ENCODE measurements at places on chromosomes 13 and 19. TPM values are rescaled to one million over a fixed set of nuclear protein-coding genes. Genes with fewer than 3 reads are reported as not detected.

DNA sequence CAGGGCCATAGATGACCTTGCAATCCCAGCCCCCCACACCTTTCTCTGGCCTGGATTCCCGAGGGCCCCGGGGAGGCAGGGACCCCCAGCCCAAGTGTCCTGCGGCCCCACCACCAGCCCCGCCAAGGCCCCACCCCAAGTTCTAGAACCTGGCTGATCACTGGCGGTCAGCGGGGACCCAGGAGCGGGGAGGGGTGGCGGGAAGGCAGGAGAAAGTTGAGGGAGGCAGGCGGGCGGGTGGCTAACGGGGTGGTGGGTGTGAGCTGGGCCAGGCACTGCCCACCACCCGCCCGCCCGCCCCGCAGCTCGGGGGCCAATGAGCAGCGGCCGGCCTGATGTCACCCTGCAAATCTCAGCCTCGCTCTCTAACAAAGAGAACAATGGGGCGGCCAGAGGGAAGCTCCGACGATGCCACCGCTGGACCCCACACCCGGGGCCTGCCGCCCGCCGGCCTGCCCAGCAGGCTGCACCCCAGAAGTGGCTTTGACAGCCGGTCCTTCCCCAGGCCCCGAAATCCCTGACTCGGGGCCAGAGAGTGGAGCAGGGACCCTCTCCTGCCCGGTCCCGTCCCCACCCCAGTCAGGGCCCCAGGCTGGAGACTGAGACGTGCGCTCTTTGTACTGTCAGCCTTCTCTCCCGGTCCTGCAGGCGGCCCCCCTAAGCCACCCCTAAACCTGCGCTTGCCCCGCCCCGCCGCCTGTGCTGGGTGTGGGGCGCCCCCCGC is 1.6 kb downstream of the MEX3D start:
- DNase-seq, result peak; percentile 62

DNA sequence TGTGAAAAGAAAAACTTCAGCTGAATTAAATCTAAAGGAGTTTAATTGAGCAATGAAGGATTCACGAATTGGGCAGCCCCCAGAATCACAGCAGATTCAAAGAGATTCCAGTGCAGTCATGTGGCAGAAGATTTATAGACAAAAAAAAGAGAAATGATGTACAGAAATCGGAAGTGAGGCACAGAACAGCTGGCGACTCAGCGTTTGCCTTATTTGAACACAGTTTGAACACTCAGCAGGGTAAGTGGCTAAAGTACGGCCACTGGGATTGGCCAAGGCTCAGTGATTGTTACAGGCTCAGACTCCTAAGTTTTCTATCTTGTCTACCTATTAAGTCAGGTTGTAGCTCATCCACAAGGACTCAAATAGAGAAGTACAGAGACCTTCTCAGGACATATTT is 11.6 kb upstream of the CFAP97D2 start:
- DNase-seq, result no peak

DNA sequence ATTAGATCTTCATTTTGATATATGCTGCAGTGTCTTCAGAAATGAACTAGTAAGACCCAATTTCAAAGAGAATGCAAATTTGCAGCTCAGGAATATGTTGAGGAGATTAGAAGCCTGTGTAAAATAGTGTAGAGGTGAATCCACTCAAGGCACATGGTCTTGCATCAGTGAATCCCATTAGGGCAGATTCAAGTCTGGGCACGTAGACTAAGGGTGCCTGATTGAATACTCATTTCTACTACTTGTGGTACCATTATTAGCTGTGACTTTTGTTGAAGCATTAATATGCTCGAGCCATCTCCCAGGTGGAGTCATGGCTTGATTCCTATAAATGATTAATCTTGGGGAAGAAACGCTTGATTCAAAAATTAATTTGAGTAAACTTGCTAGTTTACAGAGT is 129.4 kb downstream of the AKAP11 start:
- no peak for DNase-seq

Gene KLK3
- 2.5 TPM for total RNA-seq

All from colonic mucosa (tissue), 4 donors.